ENCODE measurements at places on chromosomes 6 and 20.

GRCh38 chr6:161922631-161923119 lies 648.8 kb upstream of the AGPAT4 start:
- no peak for DNase-seq

- no peak for DNase-seq
Measured at GRCh38 chr6:108673602-108674001, 112.9 kb downstream of the FOXO3 start.

DNA sequence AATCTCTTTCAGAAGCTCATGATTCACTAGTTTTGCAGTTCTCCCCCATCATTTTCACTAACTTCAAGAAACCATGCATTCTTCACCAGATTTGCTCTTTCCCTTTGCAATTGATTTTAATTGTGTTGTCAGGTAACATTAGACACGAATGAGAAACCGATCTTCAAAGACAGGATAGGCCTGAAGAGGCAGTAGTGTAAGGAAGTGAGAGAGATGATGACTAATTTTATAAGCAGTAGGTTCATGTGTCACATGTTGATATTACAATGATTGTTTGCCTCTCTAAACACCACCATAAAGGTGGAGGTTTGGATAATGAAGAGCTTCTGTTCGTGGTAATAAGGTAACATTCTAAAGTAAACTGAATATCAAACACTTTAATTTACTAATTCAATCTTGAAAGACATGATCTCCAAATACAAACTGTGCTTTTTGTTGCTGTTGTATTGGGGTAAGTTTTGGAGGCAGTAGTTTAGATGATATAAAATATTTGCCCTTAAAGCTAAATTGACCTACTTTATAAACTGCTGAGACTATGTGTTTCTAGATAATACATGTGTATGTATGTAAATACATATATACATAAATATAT lies 207.2 kb downstream of the PHACTR1 start:
- no peak for DNase-seq

GRCh38 chr6:40509716-40510260 lies 77.4 kb downstream of the LRFN2 start:
- DNase-seq = no peak

- no peak for DNase-seq
Measured at GRCh38 chr6:108163644-108164542, 1.9 kb upstream of the NR2E1 start.

DNA sequence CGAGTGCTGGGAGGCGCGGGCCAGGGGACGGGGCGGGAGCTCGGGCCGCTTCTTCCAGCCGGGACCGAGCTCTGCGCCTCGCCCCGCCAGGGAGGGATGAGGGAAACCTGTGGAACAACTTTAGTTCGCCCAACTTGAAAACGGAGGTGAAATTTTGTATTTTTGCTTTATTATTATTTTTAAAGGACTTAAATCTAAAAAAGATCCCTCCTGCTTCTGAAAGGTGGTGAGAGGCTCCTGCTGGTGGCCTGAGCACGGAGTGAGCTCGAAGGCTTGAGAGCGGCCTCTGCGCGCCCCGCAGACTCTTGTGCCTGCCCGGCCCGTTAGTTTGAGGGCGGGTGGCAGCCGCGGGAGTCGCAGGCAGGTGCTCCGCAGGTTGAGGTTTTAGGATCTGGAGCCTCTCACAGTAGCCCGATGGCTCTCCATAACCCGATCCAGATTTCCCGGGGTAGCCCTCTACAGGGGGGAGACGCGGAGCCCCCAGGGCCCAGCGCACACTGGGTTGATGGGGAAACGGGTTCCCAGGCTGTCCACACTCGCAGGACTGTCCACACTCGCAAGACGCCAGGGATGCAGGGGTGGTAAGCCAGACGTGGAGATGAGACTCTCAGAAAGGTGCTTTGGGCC lies 46.2 kb upstream of the SUPT3H start:
- no peak for DNase-seq

GRCh38 chr6:125807293-125807692 lies 16.5 kb downstream of the NCOA7 start:
- no peak for DNase-seq

DNA sequence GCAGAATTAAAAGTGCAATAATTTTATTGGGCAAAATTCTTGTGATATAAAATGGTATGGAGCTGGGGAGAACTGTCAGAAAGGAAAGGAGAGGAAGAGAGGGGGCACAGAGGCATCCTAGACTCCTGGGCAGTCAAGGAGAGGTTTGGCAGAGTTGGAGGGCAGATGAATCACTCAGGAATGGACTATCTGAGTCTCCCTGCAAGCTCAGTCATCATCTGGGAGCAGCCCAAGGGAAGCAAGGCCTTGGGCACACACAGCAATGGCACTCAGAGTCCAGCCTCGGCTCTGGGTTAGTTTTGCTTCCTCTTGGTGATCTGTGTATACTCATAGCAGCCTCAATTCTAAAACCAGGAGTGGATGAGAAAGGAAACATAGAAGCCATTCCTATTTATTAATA lies 67.2 kb downstream of the SLC22A1 start:
- no peak for DNase-seq

DNA sequence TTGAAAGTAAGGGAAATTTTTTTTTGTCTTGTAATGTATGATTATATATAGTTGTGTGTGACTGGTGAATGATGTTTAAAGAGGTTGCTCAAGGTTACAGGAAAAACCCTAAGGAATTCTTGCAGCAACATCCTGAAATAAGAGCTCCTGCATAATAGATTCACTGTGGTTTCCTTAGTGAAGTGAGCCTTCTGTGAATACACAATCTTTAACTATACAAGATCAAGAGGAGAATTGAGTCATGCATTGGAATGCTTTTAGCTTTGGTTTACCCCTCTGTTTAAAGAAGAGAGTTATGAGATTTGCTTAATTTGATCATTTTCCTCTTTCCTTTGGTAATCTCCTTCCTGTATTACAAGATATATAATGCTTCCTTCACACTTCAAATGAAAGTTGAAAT lies 141.6 kb upstream of the EYA4 start:
- DNase-seq = no peak

DNA sequence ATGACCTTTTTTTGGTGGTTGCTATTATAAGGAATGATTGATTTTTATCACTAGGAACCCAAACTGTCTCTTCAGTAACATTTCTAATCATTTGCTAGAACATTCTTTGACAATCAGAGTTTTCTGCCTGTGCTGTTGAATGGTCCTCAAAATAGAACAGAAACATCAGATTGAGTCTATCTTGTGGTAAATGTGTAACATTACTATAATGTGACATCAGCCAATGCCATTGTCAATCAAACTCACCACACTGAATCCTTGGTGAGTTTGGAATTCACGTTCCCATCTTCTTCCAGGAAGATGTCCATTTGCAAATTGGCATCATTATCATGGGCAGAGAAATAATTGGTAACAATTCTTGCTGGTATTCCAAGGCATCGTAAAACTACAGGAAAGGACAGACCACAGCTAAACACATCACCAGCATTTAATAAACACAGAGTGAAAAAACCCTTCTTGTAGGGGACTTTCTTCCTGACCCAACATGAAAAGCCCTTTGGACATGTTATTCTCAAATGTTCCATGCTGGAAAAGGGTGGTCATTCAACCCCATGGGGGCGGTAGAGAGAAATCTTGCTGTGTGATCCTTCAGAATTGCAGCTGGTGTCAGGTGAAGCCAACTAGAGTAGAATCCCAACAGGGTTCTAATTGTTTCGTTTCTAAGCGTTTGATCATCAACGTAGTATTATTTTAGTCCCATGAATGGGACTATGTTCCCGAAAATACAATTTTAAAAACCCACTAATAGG lies 98.5 kb downstream of the F13A1 start:
- DNase-seq = no peak

DNA sequence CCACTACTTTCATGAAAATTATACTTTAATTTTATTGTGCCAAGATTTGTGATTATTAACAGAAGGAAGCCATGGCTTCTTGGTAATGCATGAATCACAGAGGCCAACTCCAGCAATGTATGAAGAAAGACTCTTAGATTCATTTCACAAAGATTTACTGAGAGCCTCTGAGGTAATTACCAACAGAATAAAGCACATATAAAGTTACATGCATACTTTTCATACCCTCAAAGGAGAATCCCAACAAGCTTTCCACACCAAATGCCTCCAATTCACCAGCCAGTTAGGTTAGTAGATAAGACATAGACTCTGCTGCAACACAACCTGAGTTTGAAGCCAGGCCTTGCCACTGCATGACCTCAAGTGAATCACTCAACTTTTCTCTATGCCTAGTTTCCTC lies 41.9 kb downstream of the HBS1L start:
- DNase-seq = no peak

Data from activated naive CD4-positive, alpha-beta T cell treated with anti-CD3 and anti-CD28 coated beads, Interleukin-2, amount 50 U/mL, for 16 hours (primary cell).